NCI-H510A treated with DMSO at 0.1 percent for 48 hours (cell line): ENCODE measurements at places on chromosomes 12 and 14.

DNA sequence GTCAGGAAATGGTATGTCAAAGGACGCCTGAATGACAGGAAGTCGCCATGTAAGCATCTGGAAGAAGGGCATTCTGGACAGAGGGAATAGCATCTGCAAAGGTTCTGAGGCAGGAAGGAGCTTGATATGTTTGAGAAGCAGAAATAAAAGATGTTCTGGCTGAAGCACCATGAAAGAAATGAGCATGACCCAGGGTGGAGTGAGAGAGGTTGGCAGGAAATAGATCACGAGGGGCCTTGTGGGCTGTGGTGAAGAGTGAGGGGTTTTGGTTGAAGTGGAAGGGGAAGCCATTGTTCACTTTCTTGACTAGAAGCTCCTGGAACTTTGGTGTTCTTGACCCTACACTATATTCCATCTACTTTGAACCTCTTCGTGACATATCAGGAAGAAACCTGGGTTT is 99.4 kb upstream of the PARP11 start:
- no peak for DNase-seq

GRCh38 chr14:97444248-97444647 is 647.1 kb downstream of the VRK1 start:
- DNase-seq, result no peak

DNA sequence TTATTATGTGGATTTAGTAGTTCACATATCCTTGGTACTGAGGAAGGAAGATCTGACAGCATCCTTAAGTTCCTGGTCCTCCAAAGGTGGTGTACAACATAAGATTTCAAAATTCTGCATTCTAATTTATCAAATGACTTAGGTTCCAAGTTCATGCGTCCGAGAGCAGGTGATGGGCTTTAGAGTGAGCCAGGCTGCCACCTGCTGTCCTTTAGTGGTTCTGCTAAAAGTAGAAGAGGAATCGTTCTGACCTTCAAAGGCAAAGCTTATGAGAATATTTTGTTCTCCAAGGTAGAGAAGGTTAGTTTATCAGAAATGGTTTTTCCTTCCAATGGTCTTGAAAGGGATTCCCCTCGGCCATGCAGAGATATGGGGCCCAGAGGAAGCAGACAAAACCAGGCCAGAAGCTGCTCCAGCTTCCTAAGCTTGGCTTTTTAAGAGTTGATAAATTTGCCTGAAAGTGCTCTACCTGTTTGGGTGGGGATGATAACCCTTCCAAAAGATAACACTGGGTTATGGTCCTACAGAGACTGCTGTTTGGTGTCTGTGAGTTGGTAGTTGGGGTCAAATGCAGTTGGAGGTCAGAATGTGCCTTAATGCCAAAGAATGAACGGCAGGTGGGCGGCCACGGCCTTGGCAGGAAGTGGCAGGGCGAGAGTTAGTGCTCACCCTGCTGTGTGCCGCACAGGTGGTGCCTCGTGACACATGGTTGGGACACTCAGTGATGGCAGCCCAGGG is 29.1 kb upstream of the LRTM2 start:
- DNase-seq, result peak; percentile 62

GRCh38 chr14:72646861-72647528 is 246.9 kb downstream of the DPF3 start:
- no peak for DNase-seq

GRCh38 chr14:32707742-32708500 is 230.8 kb upstream of the NPAS3 start:
- no peak for DNase-seq

GRCh38 chr14:75720842-75721498 is 59.9 kb downstream of the TTLL5 start:
- DNase-seq, result no peak

DNA sequence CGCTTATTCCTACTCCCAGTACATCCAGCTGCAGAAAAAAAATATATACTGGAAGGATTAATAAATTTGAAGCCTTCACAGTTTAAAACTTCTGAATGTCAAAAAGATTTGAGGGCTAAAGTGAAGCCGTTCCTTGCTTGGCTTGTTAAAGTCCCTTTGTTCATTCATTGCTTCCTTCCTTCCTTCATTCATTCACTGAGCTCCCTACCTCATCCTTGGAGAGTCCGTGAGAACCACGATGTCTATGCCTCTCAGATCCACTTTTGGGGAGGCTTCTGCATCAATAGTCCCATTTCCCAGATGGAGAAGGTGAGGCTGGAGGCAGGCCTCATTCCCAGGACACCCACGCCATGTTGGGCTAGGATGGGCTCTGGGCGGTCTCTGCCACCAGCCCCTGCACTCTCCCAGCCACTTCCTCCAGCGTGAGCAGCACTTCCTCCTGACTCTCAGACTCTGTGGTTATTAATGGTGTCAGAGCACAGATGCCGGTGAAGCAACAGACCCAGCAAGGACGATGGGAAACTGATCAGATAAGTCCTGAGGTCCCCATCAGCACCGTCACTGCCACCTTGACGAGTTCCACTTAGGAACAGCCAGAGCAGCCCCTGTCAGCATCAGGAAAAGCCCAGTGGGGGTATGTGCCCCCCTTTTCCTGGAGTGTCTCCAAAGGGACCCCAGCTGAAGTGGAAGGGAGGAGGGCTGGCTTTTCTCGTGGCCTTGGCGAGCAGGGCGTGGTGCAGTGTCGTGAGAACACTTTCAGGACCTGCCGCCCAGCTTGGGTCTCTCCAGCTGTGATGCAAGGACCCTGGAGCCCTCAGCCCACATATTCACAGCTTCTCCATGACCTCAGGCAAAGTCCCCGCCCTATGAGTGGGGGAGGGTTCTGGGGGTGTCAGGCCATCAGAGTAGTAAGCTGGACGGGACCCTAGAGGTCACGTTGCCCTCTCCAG is 21.2 kb downstream of the ASB2 start:
- no peak for DNase-seq

DNA sequence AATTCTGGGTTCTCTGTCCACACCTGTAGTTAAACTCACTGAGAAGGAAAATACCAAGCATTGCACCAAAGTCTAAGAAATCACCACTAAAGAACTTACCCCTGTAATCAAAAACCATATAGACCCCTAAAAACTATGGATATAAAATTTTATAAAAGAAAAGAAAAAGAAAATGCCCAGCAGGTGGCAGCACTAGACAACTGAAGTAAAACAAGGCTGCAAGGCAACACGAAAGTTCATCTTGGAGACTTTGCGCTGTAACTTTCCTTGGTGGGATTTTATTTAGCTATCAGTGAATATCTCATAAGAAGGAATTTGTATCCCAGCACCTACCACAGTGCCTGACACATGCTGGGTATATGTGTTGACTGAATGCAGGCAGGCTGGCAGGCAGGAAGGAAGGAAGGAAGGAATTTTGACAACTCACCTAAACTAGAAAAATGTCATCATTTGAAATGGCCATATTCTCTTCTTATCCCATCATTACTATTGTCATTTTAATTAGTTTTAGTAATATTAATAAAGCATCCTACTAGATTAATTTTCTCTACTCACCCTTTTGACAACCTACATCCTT is 68.2 kb upstream of the ETV6 start:
- peak; percentile 81 for DNase-seq

DNA sequence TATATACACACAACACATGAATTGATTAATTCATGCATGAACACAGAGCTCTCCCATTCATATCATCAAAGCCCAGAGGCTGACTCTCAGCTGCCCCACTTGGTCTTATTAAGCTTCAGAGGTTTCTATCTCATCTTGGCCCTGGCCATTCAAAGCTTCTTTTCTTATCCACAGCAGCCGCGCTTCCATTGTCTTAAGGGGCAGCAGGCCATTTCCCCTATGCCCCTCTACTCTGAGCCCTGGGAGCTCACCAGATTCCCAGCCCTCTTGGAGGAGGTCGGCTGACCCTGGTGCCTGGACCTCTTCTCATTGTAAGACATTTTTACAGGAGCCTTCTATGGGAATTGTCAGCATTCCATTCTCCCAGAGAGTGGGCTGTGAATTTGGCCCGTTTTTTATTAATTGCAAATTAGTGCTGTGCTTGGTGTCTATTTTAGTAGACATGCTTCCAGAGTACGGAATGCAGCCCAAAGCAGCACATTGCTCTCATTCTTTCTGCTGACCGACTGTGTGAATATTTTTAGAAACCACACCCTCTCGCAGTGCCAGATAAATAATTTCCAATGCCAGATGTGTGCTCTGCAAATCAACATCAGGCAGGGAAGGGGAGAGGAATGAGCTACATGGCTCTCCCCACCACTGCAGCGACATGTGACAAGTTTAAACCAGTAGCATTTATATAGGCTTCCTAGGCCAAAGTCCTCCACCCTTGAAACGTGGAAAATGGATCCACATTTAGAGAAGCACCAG is 58.5 kb downstream of the NUAK1 start:
- no peak for DNase-seq

DNA sequence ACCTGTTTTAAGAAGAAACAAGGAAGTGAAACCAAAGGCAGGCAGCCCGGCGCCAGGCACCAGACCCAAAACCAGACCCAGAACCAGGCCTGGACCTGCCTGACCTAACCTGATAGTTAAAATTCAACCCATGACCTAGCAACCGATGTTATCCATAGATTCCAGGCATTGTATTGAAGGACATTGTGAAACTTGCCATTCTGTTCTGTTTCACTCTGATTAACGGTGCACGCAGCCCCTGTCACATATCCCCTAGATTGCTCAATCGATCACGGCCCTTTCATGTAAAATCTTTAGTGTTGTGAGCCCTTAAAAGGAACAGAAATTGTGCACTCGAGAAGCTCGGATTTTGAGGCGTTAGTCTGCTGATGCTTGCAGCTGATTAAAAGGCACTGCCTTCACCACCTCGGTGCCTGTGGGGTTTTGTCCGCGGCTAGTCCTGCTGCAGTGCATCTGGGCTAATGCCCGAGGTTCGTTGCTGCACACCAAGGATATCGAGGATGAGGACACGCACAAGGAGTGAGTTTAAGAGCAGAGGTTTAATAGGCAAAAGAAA is 262.5 kb upstream of the TMEM132C start:
- DNase-seq, result no peak

- no peak for DNase-seq
Measured at GRCh38 chr12:56572288-56572687, 50.7 kb downstream of the RBMS2 start.

- DNase-seq, result peak; percentile 85
Measured at GRCh38 chr14:67622675-67623074, 3.0 kb downstream of the ARG2 start.

- DNase-seq, result peak; percentile 62
Measured at GRCh38 chr12:48351022-48351708, 446 bp upstream of the ZNF641 start.

DNA sequence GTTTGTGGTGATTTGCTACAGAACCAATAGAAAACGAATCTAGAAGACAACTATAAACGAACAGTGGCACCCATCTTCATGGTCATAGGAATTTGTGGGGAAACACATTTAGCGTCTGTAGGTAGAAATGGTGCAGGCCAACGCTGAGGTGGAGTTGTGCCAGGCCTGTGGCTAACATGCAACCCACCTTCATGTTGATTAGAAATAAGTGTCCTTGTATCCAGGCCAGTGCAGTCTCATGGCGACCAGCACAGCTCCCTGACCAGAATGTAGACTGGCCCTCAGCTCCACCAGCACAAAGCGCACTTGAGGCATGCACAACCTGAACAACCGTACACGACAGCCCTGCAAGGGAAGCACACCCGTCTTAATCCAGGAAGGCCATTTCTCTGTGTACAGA is 187.0 kb downstream of the TMEM132D start:
- DNase-seq, result no peak
